ENCODE measurements at places on chromosomes 16 and 17.

DNA sequence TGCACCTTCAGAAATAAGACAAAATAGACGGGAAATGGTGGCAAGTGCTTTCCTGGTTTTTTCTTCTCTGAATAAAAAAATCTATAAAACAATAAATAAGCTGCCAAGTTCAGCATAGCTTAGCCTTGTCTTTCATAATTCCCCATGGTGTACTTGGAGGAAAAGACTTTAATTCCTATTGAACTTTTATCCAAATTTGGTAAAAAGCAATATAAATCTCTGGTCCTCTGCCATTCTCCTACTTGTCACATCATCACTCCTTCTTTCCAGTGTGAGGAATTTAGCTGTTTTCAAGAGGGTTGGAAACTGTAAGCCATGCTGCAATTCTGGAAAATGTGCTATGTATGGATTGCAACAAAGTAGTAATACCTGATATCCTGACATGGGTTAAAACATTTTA is 551.8 kb upstream of the KIF2B start:
- no peaks in the 10 kb centered on the region for H3K4me1 ChIP-seq
- H3K27me3 ChIP-seq = no peaks in the 10 kb centered on the region
- H3K36me3 ChIP-seq = no peaks in the 10 kb centered on the region
- H3K4me3 ChIP-seq = no peak overlapping the region
- H3K27ac ChIP-seq = no peak overlapping the region

DNA sequence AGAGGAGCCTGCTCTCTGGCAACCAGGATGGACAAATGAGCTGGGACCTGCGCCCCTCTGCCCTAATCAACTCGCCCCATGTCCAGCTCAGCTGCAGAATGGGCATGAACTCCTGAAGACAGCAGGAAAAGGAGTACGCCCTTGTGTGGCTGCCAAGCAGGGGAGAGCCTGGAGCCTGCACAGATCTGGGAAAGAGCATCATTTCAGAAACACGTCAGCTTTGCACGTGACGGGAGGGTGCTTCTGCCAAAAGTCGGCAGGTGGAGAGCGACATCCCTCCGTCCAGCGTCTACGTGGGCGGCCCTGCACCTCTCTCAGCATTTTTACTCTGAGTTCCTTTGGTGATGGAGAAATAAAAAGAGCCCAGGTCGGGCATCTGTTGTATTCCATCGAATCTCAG is 18.5 kb downstream of the NME3 start:
- H3K4me1 ChIP-seq = no peaks in the 10 kb centered on the region
- H3K27me3 ChIP-seq = no peaks in the 10 kb centered on the region
- H3K27ac ChIP-seq = no peak overlapping the region
- H3K36me3 ChIP-seq = peaks cover 58% of the 10 kb centered on the region
- H3K4me3 ChIP-seq = no peak overlapping the region
- DNase-seq = no peak

GRCh38 chr17:22142091-22142490 is 449.8 kb downstream of the KCNJ18 start:
- no peaks in the 10 kb centered on the region for H3K4me1 ChIP-seq
- no peak for DNase-seq
- H3K27ac ChIP-seq = no peak overlapping the region
- H3K4me3 ChIP-seq = no peak overlapping the region
- no peaks in the 10 kb centered on the region for H3K36me3 ChIP-seq

GRCh38 chr17:859061-859823 is 77.1 kb downstream of the MRM3 start:
- H3K27me3 ChIP-seq = no peaks in the 10 kb centered on the region
- no peak overlapping the region for H3K4me3 ChIP-seq
- no peaks in the 10 kb centered on the region for H3K4me1 ChIP-seq
- H3K36me3 ChIP-seq = no peaks in the 10 kb centered on the region
- H3K27ac ChIP-seq = peak overlapping the region; percentile 70

DNA sequence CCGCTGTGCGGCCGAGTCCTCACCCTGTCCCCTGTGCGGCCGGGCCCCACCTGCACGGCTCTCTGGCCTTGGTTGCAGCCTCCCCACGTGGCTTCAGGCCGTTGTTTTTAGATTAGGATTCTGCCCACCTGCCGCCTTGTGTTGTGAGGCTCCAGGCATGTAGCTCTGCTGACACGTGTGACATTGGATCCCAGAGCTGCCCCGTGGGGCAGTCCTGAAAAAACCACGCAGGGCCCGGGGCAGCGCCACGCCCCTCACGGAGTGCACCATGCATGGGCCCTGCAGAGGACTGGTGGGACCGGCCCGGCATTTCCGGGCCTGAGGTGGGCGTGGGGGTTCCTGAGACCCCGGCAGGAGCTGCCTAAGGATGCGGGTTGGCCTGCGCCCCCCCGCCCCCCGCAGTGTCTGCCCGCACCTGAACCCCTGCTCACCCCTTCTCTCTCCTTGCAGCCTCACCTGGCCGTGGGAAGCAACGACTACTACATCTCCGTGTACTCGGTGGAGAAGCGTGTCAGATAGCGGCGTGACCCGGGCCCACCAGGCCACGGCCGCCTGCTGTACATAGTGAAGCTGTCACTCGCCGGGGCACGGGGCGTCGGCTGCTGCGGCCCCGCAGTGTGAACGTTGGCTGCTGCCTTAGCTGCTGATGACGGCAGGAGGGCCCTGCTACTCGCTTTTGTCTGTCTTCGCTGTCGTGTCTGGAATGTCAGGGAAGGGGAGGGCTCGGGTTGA is 27.7 kb upstream of the CHMP6 start:
- no peak overlapping the region for H3K27ac ChIP-seq
- no peak for DNase-seq
- H3K4me3 ChIP-seq = no peak overlapping the region
- no peaks in the 10 kb centered on the region for H3K4me1 ChIP-seq
- peaks cover 31% of the 10 kb centered on the region for H3K36me3 ChIP-seq

GRCh38 chr16:27465483-27465879 is 63.5 kb downstream of the IL21R start:
- no peak for DNase-seq
- peaks cover 9% of the 10 kb centered on the region for H3K4me1 ChIP-seq
- no peak overlapping the region for H3K27ac ChIP-seq
- H3K27me3 ChIP-seq = no peaks in the 10 kb centered on the region
- no peak overlapping the region for H3K4me3 ChIP-seq

DNA sequence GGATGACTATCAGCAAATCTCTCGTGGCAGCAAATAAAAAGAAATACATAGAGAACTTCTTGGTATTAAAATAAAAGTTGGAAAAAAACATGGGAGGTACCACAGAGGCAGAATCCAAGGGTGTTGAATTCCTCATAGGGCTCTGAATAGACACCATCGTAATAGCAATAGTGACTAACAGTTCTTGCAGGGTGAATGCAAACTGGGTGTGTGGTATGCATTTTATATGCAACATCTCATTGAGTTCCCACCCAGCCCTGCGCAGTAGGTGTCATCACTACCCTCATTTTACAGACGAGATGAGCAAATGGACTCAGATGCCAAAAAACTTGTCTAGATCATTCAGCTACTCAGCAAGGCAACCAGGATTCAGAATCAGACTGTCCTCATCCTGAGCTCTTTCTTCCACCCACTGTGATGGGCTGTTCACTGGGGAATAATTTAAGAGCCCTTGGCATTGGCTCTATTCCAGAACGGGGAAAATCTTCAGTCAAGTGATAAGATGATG is 354.6 kb upstream of the CDH11 start:
- no peak overlapping the region for H3K4me3 ChIP-seq
- no peak for DNase-seq
- no peaks in the 10 kb centered on the region for H3K36me3 ChIP-seq
- no peaks in the 10 kb centered on the region for H3K27me3 ChIP-seq
- H3K4me1 ChIP-seq = no peaks in the 10 kb centered on the region
- H3K27ac ChIP-seq = no peak overlapping the region

DNA sequence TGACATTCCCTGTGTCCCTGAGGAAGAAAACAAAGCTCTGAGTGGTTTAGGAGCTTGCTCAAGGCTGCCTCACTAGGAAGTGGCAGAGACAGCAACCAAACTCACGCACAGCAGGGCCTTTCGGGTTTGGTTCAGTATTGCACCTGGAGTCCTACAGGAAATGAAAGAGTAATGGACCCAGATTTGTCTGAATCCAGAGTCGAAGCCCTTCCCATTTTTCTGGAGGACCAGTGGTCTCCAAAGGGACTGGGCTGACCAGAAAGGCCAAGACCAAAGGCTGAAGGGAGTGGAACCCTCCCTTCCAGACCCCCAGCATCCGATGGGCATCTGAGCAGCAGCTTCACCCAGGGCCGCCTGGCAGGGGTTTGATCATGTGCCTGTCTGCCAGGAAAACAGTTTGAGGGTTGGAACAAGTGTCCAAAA is 85.5 kb upstream of the RPL38 start:
- no peak overlapping the region for H3K27ac ChIP-seq
- no peak for DNase-seq
- no peaks in the 10 kb centered on the region for H3K36me3 ChIP-seq
- H3K4me1 ChIP-seq = no peaks in the 10 kb centered on the region
- peaks cover 26% of the 10 kb centered on the region for H3K27me3 ChIP-seq

DNA sequence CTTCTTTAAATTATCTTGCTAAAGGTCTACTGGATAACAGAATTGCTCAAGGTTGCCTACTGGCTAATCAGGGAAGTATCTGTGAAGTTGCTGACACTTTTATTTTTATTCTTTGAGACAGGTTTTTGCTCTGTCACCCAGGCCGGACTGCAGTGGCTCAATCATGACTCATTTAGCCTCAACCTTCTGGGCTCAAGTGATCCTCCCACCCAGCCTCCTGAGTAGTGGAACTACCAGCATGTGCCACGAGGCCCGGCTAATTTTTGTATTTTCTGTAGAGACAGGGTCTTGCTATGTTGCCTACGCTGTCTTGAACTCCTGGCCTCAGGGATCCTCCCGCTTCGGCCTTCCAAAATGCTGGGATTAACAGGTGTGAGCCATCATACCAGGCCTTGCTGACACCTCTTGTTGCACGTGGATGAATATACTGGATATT is 43.1 kb downstream of the GLG1 start:
- peaks cover 9% of the 10 kb centered on the region for H3K4me1 ChIP-seq
- peaks cover 9% of the 10 kb centered on the region for H3K36me3 ChIP-seq
- DNase-seq = no peak

GRCh38 chr16:49896447-49896964 is 40.6 kb upstream of the ZNF423 start:
- no peak overlapping the region for H3K27ac ChIP-seq
- no peaks in the 10 kb centered on the region for H3K27me3 ChIP-seq
- no peaks in the 10 kb centered on the region for H3K4me1 ChIP-seq
- no peak for DNase-seq
- H3K36me3 ChIP-seq = no peaks in the 10 kb centered on the region

DNA sequence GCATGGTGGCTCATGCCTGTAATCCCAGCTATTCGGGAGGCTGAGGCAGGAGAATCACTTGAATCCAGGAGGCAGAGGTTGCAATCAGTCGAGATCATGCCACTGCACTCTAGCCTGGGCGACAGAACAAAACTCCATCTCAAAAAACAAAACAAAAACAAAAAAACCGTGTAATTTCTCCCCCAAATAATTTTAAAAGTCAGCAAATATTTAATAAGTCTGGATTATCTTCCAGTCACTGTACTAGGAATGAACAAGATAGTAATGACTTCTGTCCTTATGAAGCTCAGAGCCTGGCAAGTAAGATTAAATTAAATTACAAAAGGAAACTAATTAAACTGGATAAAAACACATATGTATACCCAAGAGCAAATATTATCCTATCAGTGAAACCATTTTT is 113.5 kb downstream of the DNAH3 start:
- no peak overlapping the region for H3K4me3 ChIP-seq
- no peak overlapping the region for H3K27ac ChIP-seq
- H3K4me1 ChIP-seq = no peaks in the 10 kb centered on the region

DNA sequence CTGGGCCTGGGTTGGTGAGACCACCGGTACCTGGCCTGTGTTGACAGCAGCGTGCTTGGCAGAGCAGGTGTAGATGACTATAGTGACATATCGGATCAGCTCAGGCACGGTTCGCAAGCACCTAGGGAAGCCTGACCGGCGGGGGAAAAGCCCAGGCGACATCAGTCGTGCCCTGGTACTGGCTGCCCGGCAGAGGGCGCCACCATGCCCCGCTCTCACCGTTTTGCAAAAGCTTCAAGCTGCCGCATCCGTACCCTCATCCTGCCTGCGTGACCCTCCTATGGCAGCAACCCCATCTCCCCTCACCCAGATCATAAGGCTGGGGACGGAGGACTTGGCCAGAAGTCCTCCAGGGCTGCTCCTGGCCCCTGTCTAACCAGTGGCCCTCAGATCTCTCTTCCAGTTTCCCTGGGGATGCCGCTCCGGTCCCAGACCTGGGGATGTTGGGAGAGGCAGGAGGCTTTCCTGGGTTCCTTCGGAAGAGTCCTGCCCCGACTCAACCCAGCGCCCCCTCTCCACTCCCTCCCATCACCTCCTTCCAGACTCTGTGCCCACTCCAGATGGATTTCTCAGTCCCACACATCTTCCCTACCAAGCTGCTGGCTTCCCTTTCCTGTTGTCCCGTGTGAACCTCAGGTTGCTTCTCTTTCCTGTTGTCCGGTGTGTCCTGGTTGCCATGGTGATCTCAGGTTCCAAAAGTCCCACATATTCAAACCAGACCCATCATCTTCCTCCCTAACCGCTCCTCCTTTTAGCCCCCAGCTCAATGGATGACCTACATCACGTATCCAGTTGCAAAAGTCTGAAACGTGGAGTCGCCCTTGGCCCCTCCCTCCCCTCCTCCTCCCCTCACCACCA is 13.7 kb downstream of the ALOX12B start:
- no peak overlapping the region for H3K27ac ChIP-seq
- peaks cover 46% of the 10 kb centered on the region for H3K27me3 ChIP-seq
- no peaks in the 10 kb centered on the region for H3K36me3 ChIP-seq
- H3K4me3 ChIP-seq = no peak overlapping the region
- H3K4me1 ChIP-seq = peaks cover 18% of the 10 kb centered on the region

DNA sequence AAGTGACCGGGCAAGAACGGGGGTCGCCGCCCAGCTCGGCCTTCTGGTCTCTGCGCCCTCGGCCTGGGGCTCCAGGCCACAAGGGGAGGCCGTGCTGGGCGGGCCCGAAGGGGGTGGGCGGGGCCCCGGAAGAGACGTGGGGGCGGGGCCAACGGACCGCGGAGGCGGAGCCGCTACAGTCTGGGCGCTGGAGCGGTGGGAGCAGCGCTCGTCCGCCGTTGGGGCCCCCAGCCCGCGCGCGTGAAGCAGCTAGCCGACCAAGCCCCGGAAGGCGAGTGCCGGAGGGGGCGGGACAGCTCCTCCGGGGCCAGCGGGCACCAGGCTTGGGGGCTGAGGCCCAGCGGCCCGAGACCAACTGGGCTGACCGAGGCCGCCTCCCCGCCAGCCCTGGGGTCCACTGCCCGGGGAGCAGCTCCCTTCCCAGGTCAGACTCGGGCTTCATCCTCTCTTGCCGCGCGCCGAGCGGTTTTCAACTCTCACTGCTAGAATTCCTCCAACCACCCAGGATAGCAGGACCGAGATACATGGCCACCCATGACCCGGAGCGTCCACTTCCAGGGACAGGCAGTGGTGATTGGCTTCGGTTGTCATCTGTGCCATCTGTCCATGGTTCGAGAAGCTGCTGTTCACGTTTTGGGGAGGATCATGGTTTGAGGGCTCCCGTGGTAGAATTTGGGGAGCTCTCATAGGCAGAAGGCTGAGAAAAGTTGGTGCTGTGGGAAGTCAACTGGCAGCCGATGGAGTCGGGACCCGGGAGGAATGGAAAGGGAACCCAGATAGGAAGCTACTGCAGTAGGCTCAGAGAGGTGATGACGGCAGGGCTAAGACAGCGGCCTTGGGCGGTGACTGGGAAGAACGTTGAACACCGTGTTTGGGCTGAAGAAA is 44.6 kb upstream of the LCMT1 start:
- H3K27ac ChIP-seq = peak overlapping the region; percentile 73
- no peaks in the 10 kb centered on the region for H3K27me3 ChIP-seq
- H3K4me3 ChIP-seq = peak overlapping the region; percentile 66
- H3K36me3 ChIP-seq = no peaks in the 10 kb centered on the region
- H3K4me1 ChIP-seq = peaks cover 27% of the 10 kb centered on the region
- DNase-seq = peak; percentile 75

- H3K4me3 ChIP-seq = no peak overlapping the region
- H3K36me3 ChIP-seq = peaks cover 16% of the 10 kb centered on the region
- H3K27ac ChIP-seq = peak overlapping the region; percentile 46
- H3K4me1 ChIP-seq = no peaks in the 10 kb centered on the region
- DNase-seq = no peak
Observed at GRCh38 chr16:85003076-85003475, 8.3 kb downstream of the ZDHHC7 start.

All from thymus (tissue), 14 donors.